CD4-positive, alpha-beta T cell treated with Interleukin-6 at 100 ng/mL for 8 hours (primary cell): ENCODE measurements at places on chromosomes 5 and 9.
A peak's percentile ranks its signal among the peaks of the same experiment; 100 is the strongest.

DNA sequence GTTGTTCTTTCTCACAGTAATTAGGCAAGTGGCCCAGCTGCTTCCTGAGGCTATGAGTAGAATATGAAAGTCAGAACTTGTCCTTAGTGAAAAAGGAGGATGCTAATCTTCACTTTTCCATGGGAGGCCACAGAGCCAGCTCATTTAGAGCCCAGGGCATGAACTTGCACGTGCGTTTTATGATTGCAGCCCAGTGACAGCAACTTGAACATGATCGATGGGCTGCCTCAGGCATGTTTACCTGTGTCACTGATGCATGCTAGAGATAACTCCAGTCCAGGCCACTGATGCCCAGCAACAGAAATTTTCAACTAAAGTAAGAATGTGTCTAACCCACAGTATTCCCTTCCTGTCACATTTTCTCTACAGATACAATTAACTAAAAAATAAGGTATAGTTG, 179.3 kb downstream of the CTNND2 start:
- DNase-seq = no peak

DNA sequence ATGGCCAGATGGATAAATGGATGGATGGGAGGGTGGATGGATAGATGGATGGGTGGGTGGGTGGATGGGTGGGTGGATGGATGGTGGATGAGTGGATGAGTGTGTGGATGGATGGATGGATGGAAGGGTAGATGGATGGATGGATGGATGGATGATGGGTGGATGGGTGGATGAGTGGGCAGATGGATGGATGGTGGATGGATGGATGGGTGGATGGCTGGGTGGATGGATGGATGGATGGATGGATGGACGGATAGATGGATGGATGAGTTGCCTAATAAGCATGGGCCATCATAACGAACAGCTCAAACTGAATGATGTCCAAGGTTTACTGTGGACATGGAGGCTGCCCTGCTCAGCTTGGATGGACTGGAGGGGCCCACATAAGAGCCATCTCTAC, 89.8 kb upstream of the SMIM23 start:
- DNase-seq = no peak

DNA sequence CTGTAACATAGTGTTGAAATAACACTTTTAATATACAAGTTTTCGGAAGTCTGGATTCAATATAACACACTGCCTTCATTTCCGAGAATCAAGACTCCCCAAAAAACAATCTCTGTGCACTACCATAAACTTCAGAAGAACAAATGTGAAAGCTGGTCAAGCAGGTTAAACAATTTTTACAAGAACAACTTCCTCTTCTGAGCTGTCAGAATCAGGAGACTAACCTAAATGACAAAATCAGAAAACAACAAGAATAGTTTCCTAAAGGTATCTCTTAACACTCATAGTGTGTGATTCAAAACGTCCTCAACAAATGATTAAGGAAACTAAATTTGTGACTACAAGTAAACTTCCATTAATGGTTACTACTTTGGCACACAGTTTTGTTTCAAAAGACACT, 11.6 kb downstream of the C9orf72 start:
- DNase-seq = no peak

DNA sequence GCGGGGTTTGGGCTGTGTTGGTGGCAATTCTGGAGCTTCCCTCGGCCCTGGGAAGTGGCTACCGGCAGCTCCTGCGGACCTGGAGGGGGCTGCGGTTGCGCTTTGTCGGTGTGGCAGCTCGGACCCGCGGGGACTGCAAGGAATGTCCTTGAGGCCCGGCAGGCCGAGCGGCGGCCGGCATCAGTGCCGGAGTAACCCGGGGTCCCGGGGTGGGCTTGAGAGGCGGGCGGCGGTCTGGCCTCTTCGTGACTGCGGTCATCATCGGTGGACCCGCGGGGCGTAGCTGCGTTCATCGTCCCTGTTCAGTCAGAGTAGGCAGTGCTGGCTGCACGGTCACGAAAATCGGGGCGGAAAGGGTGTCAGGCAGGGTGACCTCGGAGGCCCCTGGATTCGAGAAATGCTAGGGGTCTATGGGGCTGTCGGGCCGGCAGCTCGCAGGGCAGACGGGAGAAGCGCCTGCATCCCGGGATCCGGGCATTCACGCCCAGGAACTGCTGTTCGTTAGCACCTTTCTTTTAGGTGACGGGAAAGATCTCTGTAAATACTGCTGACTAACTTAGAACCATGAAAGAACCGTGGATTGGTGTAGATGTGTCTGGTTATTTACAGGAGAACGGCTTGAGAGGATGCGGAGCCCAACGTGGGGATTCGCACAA, 474 bp downstream of the HMGCR start:
- peak; percentile 2 for DNase-seq

GRCh38 chr9:79403495-79403894, 168.3 kb upstream of the TLE4 start:
- no peak for DNase-seq

DNA sequence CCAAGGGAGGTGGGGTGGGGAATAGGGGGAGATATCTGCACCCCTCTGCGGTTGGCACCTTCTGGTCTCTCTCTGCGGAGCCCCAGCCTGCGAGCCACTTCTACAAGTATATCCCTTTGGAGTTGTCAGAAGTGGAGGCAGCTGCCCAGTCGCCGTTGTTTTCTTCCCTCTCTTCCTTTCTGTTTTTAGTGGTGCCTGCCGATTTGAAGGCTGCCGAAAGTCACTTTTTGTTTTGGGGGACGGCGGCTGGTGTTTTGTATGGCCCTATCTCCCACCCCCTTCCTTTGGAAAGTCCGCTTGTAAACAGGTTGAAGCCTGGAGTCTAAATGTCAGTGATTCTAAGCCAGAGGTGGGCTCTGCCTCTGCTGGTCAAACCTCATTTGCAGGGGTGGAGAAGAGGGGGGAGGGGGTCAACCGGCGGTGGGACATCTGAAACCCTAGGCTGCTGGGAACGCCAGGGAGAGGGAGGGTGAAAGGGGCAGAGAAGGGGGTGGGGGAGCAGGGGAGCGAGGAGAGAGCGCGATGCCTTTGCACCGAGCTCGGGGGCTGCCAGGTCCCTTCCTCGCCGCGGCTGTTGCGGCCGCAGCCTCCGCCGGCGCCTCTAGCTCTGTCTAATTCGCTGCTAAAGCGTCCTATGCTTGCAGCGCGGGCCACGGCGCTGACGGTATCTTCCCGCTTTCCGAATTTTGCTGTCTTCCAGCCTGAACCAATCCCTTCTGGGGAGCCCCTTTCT, at the start of gene FGF10:
TSS of gene FGF10 (minus strand) at position 331 of the 733 bp plus-strand sequence. CDS start 738 bp downstream, outside the sequence.
- no peak for DNase-seq

DNA sequence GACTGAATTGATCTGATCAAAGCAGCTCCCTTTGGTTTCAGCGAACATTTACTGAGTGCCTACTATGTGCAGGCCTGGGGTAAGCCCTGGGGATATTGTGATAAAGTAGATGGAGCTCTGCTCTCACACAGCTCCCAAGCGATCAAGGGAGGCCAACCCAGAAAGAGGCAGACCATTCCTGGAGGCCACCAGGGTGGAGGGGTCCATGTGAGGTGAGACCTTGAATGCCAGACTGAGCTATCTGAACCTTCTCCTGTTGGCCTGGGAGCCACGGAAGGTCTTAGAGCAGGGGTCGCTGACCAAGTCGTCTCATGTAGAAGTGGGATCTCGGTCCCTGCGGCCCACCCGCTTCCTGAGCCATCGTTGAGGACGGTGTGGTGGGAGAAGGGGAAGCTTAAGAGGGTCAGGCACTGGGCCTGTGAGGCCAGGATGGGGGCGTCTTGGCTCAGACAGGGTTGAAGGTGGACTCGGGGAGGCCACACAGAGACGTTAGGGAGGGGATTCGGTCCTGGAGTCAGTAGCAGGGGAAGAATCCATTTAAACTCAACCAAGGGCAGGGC, 62.2 kb upstream of the IL17B start:
- DNase-seq = no peak

DNA sequence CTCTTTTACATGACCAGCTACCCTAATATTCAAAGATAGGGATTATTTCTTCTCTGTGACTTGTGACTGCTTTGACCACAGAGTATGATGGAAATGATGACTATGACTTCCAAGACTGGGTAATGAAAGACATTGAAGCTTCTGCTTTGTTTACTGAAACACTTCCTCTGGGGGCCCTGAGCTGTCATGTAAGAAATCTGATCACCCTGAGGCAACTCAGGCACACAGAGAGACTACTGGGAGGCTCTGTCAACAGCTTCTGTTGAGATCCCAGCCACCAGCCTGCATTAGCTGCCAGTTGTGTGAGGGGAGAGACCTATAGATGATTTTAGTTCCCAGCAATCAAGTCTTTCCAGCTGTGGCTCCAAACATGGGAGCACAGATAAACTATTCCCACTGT, 76.5 kb downstream of the KCTD16 start:
- DNase-seq = no peak

GRCh38 chr5:131356619-131357018, 92.8 kb downstream of the CDC42SE2 start:
- no peak for DNase-seq

DNA sequence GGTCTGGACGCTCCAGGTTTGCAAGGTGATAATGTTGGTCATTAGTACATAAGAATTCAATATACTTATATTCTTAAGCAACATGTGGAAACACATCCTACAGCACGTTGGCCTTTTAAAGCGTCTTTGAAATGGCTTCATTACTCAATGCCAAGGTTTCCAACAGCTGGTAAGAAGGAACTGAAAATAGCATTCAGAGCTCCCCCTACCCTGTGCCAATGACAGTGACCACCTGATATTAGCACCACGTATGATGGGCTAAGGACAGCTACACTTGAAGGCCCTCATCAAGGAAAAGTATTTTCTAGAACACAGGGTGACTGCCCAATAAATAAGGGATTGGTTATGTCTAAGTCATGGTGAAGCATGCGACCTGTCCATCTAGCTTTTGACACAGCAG, 9.9 kb downstream of the ZNF622 start:
- DNase-seq = no peak

DNA sequence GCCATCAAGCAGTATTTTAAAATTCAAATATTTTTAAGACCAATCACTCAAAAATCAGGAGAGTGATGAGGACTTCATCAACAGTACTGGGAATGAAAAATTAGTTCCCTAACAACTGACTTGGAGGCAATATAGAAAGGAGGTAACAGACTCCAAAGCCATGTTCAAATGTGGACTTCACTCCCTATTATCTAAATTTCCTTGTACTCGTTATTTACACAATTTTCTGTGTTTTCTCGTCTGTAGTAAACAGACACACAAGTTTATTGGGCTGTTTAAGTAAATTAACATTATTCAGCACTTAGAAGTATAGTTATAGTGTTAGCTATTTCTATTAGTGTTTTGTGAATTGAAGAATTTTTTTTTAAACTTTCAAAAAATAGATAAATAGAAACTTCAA, 159.5 kb upstream of the FTMT start:
- no peak for DNase-seq

DNA sequence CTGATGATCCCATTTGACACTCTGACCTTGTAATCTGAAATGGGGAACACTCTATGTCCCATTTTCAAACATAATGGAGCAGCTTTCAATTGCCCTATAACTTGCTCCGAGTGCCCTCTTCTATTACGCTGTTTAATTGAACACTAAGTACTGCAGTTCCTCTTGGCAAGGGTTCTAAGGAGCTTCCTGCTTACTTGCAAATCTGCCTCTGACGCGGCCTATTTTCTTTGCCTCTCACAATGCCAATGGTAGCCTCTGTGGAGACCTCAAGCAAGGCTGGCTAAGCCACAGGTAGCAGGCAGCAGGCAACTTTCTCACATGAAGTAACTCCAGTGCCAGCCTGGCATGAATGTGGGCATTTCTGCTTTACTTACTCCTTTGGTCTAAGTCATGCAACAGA, 443.4 kb upstream of the TRPC7 start:
- no peak for DNase-seq

DNA sequence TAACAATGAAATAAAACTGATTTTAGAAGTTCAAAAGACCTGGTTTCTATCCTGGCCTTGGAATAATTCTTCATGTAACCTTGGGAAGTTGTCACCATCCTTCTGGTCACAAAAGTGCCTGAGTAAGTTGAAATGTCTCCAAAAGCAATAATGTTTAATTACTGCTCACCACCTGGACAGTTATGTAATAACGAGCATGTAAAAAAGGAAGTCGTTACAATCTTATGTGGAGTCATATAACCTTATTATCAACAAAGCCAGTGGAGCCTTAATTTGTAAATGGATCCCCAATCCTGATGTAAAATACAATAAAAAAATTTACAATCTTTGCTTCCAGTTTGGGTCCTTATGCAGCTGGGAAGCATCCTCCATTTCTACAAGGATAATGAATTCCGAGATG, 64.2 kb upstream of the GPR151 start:
- DNase-seq = no peak

GRCh38 chr9:4997196-4997595, 12.1 kb downstream of the JAK2 start:
- no peak for DNase-seq

DNA sequence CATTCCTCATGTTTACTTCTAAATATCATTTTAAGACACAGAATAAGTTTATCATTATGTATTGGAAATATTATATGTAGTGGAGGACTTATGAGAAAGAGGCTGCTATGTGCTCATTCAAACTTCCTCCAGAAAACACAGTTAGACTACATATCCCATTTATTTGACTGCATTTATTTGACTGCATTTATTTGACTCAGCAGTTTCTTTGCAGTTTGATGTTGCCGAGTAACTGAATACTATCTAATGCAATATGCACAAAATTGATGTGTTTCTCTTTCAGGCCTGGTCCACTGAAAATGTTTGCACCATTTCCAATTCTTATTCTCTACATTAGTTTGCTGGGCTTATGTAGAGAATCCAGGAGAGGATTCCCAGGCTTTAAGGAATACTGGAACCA, 89.9 kb upstream of the FBN2 start:
- DNase-seq = no peak

GRCh38 chr9:121267689-121268597, at the start of gene GSN:
Gene GSN, plus strand, starts transcription at chr9:121268162. Its CDS starts 33,810 bp downstream, at chr9:121301972.
- peak; percentile 37 for DNase-seq

DNA sequence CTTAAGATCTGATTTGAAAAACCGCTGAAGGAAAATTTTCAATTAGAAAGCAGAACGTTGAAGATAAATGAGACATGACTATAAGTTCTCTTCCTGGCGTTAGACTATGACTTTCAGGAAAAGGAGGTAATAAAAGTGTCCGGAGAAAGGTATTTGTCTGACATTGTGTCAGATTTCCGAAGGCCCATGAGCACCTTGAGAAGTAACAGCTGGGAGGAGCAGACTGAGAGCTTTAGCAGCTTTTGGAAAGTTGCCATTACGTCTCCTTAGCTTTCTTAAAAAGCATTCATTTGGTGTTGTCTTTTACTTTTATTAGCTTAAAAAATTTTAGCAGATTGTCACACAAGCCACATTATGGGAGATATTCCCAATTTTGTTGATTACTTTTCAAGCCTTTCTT, 363.5 kb downstream of the NDUFS4 start:
- DNase-seq = no peak

DNA sequence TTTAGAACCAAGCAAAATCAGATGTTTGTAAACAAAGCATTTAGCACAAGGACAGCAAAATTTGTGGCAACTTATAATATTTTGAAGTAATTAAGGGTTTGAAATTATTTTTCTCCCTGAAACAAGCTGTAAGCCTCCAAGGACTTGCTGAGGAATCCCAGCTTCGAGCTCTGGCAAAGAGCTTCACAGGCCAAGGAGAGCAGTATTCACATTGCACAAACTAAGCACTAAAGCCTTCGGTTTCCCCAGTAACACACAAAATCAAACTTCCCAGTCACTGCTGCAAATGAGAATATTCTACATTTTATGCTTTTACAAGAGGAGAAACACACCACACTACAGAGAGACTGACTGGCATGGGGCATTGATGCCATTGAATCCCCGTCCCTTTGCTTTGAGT, 101.9 kb downstream of the WDR41 start:
- DNase-seq = no peak

- DNase-seq = no peak
Measured at GRCh38 chr9:29176231-29176630, 1603.0 kb upstream of the C9orf72 start.
